Stimulated activated CD4-positive, alpha-beta T cell treated with anti-CD3 and anti-CD28 coated beads, TNF-alpha, amount 100 ng/mL, for 4 hours (primary cell): ENCODE measurements at places on chromosomes 11 and 22.

DNA sequence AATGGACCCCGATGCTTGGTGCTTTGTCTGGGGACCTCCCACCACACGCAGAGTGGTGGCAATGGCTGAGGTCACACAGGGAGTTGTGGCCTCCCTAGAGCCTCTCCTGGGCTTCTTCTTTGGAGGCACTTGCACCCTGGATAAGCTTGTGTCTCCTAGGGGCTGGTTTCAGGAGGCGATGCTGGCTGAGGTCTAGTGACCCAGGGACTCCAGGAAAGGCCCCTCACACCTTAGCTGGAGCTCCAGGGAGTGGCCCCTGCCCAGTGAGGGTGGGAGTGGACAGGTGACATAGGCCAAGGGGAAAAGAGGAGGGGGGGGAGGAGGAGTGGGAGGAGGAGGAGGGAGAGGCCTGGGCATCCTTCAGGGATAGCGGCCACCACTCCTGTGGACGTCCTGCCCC lies 810 bp downstream of the IGLL1 start:
- DNase-seq, result no peak

DNA sequence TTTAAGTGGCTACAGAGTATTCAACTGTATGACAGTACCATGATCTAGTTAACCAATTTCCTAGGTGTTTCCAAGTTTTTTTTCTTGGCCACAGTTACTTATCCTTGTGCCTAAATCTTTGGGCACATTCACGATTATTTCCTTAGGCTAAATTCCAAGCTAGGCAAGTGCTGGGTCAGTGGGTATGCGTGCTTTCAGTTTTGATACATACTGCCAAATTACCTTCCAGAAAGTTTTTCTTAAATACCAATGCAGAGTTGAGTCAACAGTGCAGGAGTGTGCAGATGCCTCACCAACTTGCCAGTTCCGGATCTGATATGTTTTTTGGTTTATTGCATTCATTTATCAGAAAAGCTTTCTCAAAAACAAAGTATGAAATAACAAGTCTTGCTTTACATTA lies 67.9 kb upstream of the OR4B1 start:
- no peak for DNase-seq

GRCh38 chr11:95068549-95068948 lies 1.8 kb downstream of the SRSF8 start:
- no peak for DNase-seq

DNA sequence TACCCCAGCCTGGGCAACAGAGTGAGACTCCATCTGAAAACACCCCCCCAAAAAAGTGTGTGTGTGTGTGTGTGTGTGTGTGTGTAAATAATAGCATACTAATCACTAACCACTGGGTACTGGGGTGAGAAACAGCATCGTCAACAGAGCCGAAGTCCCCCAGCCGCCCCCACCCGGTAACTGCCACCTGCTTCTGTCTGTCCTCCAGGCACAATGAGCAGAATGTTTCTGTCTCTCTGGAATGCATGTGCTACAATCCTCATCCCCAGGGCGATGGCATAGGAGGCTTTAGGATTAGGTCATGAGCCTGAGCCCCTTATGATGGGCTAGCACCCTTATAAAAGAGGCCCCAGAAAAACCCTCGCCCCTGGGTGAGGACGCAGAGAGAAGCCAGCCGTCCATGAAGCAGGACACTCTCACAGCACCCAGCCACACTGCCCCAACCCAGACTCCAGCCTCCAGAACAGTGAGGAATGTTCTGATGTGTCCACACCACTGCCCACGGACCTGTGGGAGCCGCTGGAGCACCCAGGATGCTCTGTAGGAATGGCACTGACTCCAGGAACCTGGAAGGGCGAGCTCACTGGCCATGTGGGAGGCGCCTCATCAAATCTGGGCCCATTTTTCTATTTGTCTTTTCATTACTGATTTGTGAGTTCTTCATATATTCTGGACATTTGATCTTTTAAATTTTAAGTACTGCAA lies 9.9 kb downstream of the TTLL8 start:
- DNase-seq, result no peak

DNA sequence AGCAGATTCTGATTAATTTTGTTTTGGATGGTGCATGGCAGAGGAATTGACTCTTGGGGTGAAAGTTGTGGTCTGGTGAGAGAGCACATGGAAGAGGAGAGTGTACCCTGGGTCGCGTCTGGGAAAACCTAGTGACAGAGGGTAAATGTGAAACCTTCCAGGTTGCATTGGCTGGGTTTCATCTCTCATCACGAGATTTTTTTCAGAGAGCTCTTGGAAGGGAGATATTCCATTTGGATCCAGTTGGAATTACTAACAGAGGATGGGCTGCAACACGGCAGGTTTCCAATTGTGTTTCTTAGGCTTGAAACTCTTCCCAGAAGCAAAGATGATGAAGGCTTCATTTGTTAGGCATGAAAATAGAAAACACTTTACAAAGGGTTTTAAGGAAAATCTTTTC lies 109.7 kb upstream of the MTMR2 start:
- DNase-seq, result no peak

- DNase-seq, result no peak
Measured at GRCh38 chr22:45196308-45196707, 32.6 kb downstream of the NUP50 start.

DNA sequence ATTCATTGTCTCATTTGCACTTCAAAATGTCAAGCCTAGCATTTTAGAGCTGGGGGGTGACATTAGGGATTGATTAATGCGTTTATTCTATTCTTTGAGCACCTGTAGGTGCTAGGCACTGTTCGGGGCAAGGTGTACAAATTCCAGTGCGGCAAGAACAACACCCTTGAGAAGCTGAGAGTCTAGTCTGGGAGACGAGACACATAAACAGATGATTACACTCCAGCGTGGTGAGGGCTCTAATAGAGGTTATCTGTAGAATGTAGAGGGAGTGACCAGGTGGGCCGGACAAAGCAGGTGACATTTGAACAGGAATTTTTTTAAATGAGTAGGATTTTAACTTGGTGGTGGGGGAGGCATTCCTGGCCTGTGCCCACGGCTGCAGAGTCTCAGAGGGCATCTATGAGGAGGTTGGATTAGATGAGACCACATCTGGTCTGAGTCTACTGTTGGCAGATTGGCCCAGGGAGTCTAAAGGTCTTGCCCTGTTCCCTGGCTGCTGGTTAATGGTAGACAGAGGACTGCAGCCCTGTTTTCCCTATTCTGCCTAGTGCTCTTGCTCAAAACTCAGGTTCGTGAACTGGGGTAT lies 970 bp downstream of the CAT start:
- DNase-seq, result no peak

DNA sequence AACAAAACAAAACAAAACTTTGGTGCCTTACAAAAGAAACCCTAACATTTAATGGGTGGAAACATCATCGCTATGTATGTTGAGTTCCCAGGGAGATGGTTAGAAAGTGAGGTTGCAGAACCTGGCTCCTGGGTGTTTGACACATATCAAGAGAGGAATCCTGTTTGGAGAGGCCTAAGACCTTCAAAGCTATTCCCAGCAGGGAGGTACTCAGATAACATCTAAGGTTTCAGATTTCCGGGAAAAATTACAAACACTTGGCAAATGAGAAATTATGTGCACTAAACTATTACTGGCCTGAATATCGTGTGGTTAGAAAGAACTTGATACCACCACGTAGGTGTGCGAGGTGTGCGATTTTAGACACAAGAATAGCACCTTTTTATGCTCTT lies 18.5 kb downstream of the TRIM5 start:
- DNase-seq, result no peak

GRCh38 chr11:124669193-124669592 lies 4.3 kb downstream of the SIAE start:
- DNase-seq, result no peak

GRCh38 chr11:69658626-69659450 lies 16.3 kb downstream of the LTO1 start:
- no peak for DNase-seq

- DNase-seq, result no peak
Measured at GRCh38 chr11:64165481-64165841, 452 bp downstream of the MACROD1 start.

DNA sequence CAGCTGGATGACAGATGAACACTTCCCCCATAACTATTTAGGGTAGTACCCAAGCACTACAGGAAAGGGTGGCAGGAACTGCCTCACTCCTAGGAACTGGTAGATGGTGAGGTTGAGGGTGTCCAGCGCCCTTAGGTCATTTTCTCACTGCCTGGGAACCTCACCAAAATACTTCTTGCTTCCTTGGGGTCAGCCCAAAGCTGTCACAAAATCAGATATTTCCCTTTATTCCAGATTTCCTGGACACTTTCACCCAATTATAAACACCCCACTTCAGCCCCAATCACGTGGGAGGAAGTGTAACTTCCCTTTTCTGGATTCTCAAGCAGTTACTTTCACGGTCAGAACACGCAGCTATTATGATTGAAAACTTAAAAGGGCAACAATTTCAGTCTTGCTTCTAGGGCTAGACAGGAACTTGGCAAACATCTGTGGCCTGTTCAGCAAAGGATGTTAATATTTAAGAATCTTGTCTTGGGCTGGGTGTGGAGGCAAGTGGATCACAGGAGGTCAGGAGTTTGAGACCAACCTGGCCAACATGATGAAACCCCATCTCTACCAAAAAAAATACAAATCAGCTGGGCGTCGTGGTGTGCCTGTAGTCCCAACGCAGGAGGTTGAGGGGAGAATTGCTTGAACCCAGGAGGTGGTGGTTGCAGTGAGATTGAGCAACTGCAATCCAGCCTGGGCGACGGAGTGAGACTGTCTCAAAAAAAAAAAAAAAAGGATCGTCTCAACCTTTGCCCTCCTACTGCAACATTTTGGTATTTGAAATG lies 4.0 kb downstream of the FTH1 start:
- no peak for DNase-seq

- DNase-seq, result no peak
Measured at GRCh38 chr11:119468511-119468910, 45.5 kb upstream of the THY1 start.

DNA sequence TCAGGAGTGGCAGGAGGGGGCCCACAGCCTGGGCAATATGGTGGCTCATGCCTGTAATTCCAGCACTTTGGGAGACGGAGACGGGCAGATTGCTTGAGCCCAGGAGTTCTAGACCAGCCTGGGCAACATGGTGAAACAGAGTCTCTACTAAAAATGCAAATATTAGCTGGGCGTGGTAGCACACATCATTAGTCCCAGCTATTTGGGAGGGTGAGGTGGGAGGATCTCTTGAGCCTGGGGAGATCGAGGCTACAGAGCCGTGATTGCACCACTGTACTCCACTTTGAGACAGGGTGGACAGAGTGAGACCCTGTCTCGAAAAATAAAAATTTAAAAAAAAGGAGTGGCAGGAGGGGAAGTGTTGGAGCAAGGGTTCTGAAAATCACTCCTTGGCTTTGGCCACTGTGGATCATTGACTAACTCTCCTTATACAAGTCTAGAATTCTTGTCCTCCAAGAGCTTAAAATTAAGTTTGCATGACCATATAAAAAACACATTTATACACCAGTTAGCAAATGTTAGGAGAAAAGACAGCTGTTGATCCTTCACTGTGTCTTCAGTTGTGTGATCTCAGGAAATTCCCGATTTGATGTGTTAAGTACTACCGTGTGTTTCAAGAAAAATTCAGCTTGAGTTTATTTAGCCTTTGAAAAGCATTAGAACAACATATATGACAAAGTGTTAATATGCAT lies 2.3 kb upstream of the WEE1 start:
- no peak for DNase-seq

DNA sequence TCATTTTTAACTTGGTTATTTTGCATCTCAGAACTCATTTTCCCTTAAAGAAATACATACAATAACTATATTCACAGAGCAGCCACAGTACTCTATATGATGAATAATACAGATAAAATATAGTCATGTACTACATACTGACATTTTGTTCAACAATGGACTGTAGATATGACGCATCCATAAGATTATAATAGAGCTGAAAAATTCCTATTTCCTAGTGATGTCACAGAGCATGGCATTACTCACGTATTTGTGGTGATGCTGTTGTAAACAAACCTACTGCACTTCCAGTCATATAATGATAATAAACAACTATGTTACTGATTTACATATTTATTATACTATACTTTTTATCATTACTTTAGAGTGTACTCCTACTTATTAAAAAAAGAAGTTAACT lies 38.7 kb downstream of the NARS2 start:
- DNase-seq, result no peak

DNA sequence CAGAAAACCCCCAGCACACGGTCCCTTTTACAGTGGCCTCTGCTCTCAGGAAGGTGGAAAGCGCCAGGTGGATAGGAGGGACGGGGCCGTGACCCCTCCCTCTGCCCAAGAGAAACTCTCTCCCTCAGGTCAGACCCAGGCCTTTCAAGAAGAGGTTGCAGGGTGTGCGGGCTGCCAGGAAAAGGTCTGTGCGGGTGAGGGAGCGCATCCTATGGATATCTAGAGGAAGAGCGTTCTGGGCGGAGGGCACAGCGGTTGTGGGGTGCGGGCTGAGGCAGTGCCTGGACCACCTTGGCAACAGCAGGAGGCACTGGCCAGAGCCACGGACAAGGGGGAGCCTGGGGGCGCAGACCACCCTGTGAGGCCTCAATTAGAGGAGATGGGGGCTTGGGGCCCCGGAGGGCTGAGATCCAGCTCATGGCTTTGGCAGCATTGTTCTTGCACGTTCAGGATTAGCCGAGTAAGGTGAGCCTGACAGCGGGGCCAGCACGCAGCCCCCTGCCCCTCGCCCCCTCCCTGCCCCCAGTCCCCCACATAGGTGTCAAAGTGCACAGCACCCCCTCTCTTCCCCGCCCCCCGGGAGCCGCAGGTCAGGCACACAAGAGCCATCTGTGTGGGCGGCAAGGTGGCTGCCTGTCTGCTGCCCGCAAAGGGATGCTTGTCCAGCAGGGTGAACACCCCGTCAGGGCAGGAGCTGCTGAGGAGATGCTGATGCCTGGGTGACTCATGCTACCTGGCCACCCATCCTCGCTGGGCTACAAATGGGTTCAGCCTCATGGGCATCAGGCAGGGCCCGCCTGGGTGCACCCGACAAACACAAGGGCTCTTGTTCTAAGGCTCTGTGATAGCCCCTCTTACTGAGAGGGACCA lies 92.8 kb upstream of the KCNQ1OT1 start:
- DNase-seq, result no peak

DNA sequence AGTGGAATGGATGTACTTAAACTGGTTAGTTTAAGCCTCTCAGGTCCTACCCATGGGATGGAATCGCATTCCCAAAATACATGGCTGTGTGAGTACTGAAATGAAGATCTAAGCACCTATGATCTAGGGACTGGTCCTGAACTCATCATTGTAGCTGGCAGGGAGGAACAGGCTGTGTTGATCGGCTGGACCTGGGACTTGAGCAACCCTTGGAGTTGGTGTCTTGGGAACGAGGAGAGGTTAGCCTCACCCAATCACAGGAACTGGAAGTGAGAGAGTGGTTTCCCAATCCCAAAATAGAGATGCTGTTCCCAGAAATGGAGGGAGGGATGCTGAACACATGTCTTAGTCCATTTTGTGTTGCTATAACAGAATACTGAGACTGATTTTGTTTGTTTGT lies 16.4 kb upstream of the ASCC2 start:
- no peak for DNase-seq

GRCh38 chr11:35911616-35912165 lies 32.2 kb upstream of the LDLRAD3 start:
- DNase-seq, result no peak
